ENCODE measurements at places on chromosomes 16 and 17.
A peak's percentile ranks its signal among the peaks of the same experiment; 100 is the strongest.

GRCh38 chr17:28888832-28889231 is 8.7 kb downstream of the FLOT2 start:
- DNase-seq: no peak

GRCh38 chr17:69870751-69871199 is 204.2 kb upstream of the KCNJ16 start:
- no peak for DNase-seq

GRCh38 chr17:69908626-69909368 is 166.2 kb upstream of the KCNJ16 start:
- DNase-seq: no peak

DNA sequence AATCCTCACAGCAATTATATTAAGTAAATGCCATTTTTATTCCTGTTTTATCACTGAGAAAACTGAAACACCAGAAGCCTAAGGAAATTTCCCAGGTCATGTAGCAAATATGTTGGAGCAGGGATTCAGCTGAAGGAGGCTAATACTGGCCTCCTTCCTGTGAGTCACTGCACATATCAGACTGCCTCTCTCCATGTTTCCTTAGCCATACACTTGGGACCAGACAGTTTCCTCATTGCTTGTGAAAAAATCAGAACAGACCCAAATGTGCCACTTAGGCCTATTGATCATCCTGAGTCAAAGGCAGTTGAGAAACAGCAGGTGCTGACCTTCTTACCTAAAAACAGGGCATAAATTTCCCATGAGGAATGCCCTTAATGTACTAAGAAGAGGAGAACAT is 18.9 kb upstream of the ELAC2 start:
- no peak for DNase-seq

DNA sequence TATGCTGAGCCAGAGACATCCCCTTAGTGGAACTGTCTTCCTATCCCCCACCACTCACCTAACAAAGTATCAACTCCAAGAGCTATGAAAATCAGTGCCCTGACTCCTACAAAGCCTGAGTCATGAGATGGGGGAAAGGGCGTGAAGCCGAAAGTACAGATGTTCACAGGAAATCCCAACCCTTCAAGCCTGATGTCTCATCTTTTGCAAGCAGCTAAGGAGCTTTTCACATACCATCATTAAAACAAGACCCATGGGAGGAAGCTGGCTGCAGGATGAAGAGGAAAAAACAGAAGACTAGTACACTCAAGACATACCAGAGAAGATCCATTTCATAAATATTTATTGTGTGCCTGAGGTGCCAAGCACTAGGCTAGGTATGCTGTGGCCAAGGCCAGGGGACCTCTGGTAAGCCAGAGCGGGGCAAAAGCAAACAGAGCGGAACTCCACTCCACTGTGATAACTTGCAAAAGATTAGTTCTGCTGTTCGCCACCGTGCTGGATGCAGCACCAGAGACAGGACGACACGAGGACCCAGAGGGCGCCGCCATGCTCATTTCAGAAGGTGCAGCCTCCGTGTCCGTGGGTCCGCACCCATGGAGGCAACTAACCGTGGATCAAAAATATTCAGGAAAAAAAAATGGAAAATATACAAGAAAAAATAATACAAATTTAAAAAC is 4.5 kb upstream of the MNT start:
- no peak for DNase-seq

DNA sequence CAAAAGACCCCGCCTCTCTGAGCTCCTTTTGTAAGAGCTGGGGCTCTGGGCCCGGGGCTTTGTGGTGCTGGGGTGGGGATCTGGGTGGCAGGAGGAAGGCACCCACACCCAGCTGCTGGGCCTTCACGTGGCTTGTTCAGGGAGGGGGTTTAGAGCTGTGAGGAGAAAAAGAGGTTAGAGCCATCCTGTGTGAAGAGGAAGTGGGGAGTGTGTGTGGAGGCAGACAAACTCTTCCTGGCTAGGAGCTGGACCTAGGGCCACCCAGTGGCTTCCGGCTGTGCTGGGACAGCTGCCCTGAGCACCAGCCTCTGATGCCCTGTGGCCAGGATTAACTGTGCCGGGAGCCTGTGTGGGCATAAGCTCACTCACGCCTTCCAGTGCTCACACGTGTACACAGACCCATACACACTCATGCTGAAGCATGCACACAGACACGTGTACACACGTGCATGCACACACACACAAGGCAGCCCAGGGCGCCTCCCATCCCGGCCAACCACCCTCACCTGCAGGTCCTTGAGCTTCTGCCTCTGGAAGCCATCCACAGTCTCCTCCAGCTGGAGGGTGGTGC is 7.4 kb downstream of the CIBAR2 start:
- DNase-seq: peak; percentile 32

- no peak for DNase-seq
Measured at GRCh38 chr17:30716461-30717290, 107.8 kb downstream of the CRLF3 start.

GRCh38 chr17:30297715-30298114 is 6.0 kb upstream of the BLMH start:
- DNase-seq: no peak
